ENCODE measurements at places on chromosomes 13 and 19. TPM values are rescaled to one million over a fixed set of nuclear protein-coding genes. Genes with fewer than 3 reads are reported as not detected.
A peak's percentile ranks its signal among the peaks of the same experiment; 100 is the strongest.

Gene PRR36
- 0.09 TPM for total RNA-seq

Gene MBD3L4
- not detected for total RNA-seq

Gene TBCB
- total RNA-seq = 133 TPM

Gene PRR22
- total RNA-seq = 2.2 TPM

Gene PRKCG
- total RNA-seq = not detected

Gene THSD8
- total RNA-seq = 1.00 TPM

Gene MIA
- not detected for total RNA-seq

Gene DZIP1
- 20.0 TPM for total RNA-seq

Gene GSX1
- total RNA-seq = not detected

DNA sequence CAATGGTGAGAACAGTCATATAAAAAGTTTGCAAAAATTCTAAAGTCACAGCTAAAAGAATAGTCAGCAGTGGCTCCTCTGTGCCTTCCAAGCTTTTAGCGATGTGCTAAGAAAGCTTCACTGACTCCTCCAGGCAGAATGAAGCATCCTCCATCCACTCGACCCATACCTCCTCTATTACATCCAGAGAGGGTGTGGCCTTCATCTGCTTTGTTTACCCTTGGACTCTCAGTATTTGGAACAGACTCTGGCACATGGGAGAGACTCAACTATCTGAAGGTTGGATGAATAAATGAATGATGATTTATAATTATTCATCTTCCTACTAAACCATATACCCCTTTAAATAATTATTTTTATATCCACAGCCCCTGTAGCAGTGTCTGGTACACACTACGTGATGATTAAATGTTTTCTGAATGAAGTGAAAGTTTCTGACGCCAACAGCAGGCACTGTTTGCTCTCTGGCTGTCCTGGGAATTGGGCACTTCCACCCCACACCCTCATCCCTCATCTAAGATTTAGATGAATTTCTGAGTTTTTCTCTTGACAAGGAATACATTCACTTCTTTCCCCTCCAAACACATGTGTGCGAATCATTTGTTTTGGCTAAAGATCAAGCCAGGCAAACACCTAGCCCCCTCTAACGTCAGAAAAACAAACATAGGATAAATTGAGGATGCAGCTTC, 93.9 kb downstream of the NUFIP1 start:
- no peak for DNase-seq

- no peak for DNase-seq
Observed at GRCh38 chr19:6534451-6535093, 3.7 kb downstream of the TNFSF9 start.

- DNase-seq = no peak
Observed at GRCh38 chr13:30466358-30466714, 600 bp upstream of the HMGB1 start.

- no peak for DNase-seq
Observed at GRCh38 chr19:4981681-4981958, 12.7 kb downstream of the KDM4B start.

DNA sequence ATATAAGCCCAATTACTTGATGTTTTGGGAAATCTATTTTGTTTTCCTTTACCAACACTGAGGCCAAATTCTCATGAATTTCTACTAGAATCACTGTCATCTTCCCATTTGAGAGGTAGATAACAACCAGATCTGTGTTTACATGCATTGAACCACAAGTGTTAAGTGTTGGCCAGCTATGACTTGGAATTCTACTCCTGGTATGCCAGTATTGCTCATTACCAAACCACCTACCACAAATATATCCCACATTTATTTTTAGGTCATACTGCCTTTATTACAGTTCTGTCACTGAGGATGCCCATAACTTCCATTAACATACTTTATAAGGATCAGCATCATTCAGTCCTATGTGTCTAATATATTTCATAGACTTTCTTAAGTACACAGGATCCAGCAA, 328.9 kb downstream of the DIAPH3 start:
- no peak for DNase-seq

- no peak for DNase-seq
Observed at GRCh38 chr13:31978021-31978420, 53.6 kb upstream of the FRY start.

- peak; percentile 83 for DNase-seq
Observed at GRCh38 chr19:45451131-45451849, 16.5 kb upstream of the FOSB start.

GRCh38 chr19:53993448-53993847, 2.0 kb downstream of the CACNG6 start:
- DNase-seq = no peak

- no peak for DNase-seq
Observed at GRCh38 chr19:47239610-47240296, 8.8 kb upstream of the BBC3 start.

- DNase-seq = no peak
Observed at GRCh38 chr19:55259540-55260210, 858 bp upstream of the PPP6R1 start.

- DNase-seq = no peak
Observed at GRCh38 chr19:41926763-41927496, 1.3 kb downstream of the ERFL start.

DNA sequence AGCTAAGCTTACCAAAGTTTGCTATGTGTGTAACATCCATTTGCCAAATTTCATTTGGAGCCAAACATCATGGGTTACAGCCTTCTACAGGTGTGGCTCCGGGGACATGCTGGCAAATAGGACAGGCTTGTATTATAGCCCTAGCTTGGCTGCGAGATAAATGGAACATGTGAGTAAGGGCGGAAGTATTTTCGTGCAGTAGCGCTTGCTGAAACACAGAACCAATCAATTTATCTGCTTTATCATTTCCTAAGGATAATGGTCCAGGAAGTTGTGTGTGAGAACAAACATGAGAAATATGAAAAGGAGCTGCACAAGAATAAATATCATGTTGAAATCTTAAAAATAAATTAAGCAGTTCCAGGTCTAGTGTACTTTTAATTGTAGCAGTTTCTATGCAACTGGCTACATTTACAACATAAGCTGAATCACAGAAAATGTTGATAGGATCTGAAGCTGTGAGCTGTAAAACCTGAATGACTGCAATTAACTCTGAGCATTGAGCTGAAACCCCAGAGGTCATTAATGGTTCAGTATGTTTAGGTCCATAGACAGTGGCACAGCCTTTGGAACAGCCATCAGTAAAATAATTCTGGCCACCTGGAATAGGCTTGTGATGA, 22.2 kb upstream of the ZNF100 start:
- no peak for DNase-seq

DNA sequence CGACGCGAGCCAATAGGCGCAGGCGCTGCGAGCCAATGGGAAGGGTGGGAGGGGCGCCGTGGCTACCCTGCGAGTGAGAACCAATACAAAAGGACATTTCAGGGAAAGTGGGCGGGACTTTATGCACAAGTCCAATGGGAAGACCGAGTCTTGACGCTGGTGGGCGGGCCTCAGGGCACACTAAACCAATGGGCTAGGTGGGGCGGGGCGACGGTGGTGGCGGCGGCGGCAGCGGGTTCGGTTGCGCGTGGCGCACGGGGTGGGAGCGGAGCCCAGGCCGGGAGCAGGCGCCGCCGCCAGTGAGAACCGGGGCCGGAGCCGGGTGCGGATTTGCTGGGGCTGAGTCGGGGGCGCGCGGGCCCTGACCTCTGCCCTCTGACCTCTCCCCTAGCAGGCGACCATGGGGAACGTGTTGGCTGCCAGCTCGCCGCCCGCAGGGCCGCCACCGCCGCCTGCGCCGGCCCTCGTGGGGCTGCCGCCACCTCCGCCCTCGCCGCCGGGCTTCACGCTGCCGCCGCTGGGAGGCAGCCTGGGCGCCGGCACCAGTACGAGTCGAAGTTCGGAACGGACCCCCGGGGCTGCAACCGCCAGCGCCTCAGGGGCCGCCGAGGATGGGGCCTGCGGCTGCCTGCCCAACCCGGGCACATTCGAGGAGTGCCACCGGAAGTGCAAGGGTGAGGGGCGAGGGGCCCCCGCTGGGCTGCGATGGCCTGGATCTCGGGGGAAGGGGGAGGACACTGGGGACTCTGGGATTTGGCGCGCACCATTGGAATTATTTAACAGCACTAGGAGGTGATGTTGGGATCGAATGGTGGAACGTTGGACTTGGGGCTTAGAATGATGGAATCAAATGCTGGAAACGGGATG, at the start of gene TOMM40:
TSS of gene TOMM40 (plus strand) at position 239 of the 867 bp plus-strand sequence. CDS start at position 401, 162 bp downstream.
- DNase-seq = peak; percentile 100

DNA sequence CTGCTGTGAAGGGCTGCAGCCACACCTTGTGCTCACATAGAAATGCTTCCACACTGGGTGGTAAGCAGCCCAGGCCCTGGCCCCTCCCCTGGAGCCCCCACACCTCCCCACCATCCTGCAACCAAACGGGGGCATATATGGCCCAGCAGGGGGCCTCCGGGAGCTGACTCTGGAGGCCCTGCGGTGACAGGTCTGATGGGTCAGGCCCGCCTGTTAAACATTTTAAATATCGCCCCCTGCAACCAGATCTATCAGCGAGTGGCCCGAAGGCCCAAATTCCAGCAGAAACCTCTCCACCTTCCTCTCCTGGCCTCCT, 48.0 kb upstream of the KATNAL1 start:
- DNase-seq = no peak

DNA sequence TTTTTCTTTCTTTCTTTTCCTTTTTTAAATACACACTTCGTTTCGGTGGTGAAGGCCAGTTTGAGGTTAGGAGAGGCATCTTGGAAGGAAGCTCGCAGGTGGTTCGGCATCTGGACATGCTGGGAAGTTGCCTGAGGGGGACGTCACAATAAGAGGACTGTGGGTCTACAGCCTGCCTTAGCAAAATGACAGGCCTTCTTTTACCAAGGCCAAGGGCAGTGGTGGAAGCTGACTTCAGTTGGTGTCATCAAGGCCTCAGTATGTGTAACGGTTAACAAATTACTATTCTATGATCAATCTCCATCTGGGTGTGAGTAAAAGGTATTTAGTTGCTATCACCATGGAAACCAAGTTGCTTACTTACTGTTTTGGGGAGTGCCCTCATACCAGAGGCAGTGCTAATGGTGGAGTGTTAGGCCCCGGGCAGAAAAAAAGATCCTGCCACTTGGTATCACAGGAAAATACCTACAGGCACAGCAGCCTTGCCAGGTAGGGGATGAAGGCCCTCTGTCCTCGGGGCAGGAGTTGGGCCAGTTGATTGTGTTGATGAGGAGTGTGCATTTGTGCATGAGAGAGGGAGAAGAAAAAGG, 10.3 kb downstream of the ACTN4 start:
- no peak for DNase-seq

- no peak for DNase-seq
Observed at GRCh38 chr19:13929956-13930355, 8.3 kb downstream of the PODNL1 start.

- no peak for DNase-seq
Observed at GRCh38 chr13:92379371-92379770, 847.2 kb upstream of the GPC6 start.

DNA sequence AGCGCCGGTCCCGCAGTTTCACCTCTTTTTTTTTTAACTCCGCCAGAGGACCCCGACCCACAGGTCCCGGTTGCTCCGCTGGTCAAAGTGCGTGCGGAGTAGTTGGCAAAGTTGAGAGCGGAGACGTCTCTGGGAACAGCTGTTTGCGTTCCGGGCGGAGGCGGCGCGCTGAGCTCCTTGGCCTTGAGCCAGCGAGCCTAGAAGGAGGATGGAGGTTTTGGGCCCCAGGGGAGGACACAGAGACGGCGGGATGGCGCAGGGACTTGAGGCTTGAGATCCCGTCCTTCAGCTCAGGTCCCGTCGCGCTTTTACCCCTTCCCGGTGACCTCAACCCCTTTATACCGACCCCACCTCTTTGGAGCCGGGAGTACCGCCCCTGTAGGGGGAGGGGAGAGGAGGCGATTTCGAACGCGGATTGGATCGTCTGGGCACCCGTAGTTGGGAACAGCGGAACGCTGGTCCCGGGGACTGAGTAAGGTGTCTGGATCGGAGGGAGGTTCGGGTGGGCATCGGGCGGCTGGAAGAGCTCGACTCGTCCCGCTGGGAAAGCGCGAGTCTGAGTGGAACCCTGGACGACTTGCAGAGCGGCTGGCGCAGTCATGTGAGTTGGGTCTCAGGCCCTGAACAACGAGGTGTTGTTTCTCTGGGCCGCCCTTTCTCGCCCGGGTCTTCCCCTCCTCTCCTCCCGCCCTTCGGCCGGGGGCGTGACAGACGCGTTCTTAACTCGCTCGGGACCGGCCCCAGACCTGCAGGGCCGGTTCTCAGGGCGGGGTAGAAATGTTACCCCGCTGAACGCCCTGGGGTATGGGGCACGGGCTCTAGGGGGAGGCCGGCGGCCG, at the start of gene WBP4:
TSS of gene WBP4 (plus strand) at position 435 of the 839 bp plus-strand sequence. CDS start at position 600, 165 bp downstream.
- DNase-seq = peak; percentile 98

GRCh38 chr13:74438901-74439300, 304.7 kb upstream of the KLF12 start:
- no peak for DNase-seq

GRCh38 chr13:105971312-105971711, 564.1 kb downstream of the EFNB2 start:
- no peak for DNase-seq

- no peak for DNase-seq
Observed at GRCh38 chr13:69274231-69274630, 833.4 kb upstream of the ATXN8OS start.

- DNase-seq = no peak
Observed at GRCh38 chr13:110665491-110666254, 40.2 kb downstream of the CARS2 start.

DNA sequence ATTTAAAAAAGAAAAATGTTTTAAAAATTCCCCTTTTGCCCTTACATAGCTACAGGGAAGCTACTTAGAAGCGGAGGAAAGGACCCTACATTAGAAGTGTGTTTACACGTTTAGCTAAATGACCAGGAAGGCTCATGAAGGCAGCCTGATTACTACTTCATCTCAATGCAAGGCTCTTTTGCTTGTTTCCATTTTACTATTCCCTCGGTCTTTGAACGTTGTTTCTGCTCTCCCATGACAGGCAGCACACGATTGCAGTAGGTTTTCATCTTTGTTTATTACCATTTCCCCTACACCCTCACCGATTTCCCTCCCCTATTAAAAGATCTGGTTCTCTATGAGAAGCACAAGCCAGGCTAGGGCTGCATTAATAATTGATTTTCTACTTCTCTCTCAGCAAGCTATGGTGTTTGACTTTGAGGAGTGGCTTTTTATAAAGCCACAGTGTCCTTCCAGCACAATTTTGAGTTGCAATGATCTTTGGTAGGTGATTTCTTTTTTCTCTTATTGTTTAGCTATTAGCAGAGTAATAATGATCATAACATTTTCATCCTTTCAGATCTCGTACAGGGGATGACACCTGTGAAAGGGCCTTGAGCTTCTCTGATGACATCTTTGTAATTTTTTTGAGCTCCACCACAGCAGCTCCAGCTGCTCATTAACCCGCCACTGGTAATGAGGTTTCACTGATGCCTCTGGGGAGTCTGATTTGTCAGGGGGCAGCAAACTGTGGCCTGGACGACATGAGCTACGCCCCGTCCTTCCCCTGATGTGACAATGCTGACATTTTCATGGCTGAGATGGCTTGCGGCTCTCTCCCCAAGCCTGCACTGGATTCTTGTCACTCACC, 670.3 kb downstream of the UQCRFS1 start:
- no peak for DNase-seq

- DNase-seq = no peak
Observed at GRCh38 chr13:21077076-21077787, 15.8 kb upstream of the LATS2 start.

- DNase-seq = peak; percentile 23
Observed at GRCh38 chr13:112728375-112729126, 38.7 kb downstream of the ATP11A start.

Measured in posterior vena cava (tissue), 2 donors.